ENCODE measurements at places on chromosomes 7 and 10. TPM values are rescaled to one million over a fixed set of nuclear protein-coding genes. Genes with fewer than 3 reads are reported as not detected.
A peak's percentile ranks its signal among the peaks of the same experiment; 100 is the strongest.

- DNase-seq, result no peak
- no peaks in the 10 kb centered on the region for H3K4me1 ChIP-seq
- H3K36me3 ChIP-seq, result no peaks in the 10 kb centered on the region
- no peak overlapping the region for H3K27ac ChIP-seq
- H3K4me3 ChIP-seq, result no peak overlapping the region
Measured at GRCh38 chr10:8136736-8137135, 82.2 kb downstream of the GATA3 start.

DNA sequence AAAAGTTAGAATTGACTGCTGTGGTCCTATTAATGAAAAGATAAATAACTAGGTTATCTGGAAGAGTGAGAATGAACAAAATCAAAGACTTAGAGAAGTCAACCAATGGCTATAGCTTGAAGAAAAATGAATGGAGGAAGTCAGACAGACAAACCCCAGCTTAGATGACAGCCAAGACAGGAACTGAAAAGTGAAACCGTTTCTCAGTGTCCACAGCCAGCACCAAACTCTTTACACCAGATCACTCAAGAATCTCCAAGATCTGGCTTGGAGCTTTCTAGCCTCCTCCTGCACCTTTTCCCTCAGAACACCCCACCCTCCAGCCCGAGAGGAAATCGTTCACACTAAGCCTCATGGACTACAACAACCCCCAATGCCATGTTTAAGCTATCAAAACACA is 167.0 kb downstream of the SFMBT2 start:
- no peak for DNase-seq
- peaks cover 11% of the 10 kb centered on the region for H3K4me1 ChIP-seq
- H3K4me3 ChIP-seq, result no peak overlapping the region
- no peak overlapping the region for H3K27ac ChIP-seq
- H3K27me3 ChIP-seq, result no peaks in the 10 kb centered on the region

CD36 gene
- 115 TPM for total RNA-seq

FAM180A gene
- 6.8 TPM for total RNA-seq

GRCh38 chr10:128432011-128432410 is 305.8 kb upstream of the MKI67 start:
- H3K27me3 ChIP-seq, result no peaks in the 10 kb centered on the region
- no peak overlapping the region for H3K4me3 ChIP-seq
- no peaks in the 10 kb centered on the region for H3K36me3 ChIP-seq
- H3K27ac ChIP-seq, result no peak overlapping the region
- no peaks in the 10 kb centered on the region for H3K4me1 ChIP-seq
- no peak for DNase-seq

- peak overlapping the region; percentile 19 for H3K4me3 ChIP-seq
- no peaks in the 10 kb centered on the region for H3K36me3 ChIP-seq
- no peak overlapping the region for H3K27ac ChIP-seq
- H3K27me3 ChIP-seq, result no peaks in the 10 kb centered on the region
- DNase-seq, result no peak
- H3K4me1 ChIP-seq, result peaks cover 11% of the 10 kb centered on the region
Measured at GRCh38 chr7:94297397-94297838, 97.3 kb upstream of the COL1A2 start.

- H3K36me3 ChIP-seq, result no peaks in the 10 kb centered on the region
- DNase-seq, result peak; percentile 77
- no peak overlapping the region for H3K4me3 ChIP-seq
- no peak overlapping the region for H3K27ac ChIP-seq
- no peaks in the 10 kb centered on the region for H3K27me3 ChIP-seq
Measured at GRCh38 chr7:27873981-27874957, 134.3 kb downstream of the TAX1BP1 start.

CLDN4 gene
- 103 TPM for total RNA-seq

CYP26A1 gene
- total RNA-seq, result not detected

- no peaks in the 10 kb centered on the region for H3K27me3 ChIP-seq
- peak; percentile 75 for DNase-seq
- no peaks in the 10 kb centered on the region for H3K36me3 ChIP-seq
- H3K4me1 ChIP-seq, result peaks cover 37% of the 10 kb centered on the region
- H3K27ac ChIP-seq, result peak overlapping the region; percentile 73
Measured at GRCh38 chr10:6050801-6051445, 11.2 kb downstream of the IL2RA start.

GRCh38 chr7:70215491-70215890 is 617.2 kb downstream of the AUTS2 start:
- H3K4me1 ChIP-seq, result no peaks in the 10 kb centered on the region
- no peak overlapping the region for H3K4me3 ChIP-seq
- no peak overlapping the region for H3K27ac ChIP-seq
- H3K27me3 ChIP-seq, result no peaks in the 10 kb centered on the region
- no peaks in the 10 kb centered on the region for H3K36me3 ChIP-seq

HOXA11 gene
- not detected for total RNA-seq

DNA sequence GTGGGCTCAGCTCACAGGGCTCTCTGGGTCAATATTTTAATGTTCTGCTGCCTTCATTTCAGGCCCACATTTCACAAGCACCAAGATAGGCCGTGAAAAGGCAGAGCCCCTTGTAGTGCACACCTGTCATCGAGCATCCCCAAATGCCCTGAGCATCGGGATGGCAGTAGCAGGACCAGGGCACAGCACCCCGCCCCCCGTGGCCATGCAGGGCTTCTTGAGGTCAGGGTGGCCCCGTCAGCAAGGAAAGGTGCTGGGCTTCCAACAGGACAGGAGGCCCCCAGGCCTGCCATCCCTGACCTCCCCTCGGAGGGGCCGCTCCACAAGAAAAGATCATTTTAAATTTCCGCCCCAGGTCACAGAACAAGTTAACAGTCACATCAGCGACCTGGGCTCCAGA is 2.9 kb upstream of the CNPY1 start:
- DNase-seq, result no peak
- H3K36me3 ChIP-seq, result no peaks in the 10 kb centered on the region
- no peak overlapping the region for H3K4me3 ChIP-seq
- H3K27me3 ChIP-seq, result no peaks in the 10 kb centered on the region

SEC31B gene
- total RNA-seq, result 18.2 TPM

DNA sequence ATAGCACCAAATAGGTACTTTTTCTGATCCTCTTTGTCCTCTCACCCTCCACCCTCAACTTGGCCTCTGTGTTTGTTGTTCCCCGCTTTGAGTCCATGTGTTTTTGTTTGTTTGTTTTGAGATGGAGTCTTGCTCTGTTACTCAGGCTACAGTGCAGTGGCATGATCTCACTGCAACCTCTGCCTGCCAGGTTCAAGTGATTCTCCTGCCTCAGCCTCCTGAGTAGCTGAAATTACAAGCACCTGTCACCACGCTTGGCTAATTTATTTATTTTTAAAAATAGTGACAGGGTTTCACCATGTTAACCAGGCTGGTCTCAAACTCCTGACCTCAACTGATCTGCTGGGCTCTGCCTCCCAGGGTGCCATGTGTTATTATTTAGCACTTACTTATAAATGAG is 5.3 kb downstream of the ZNF273 start:
- H3K27me3 ChIP-seq, result no peaks in the 10 kb centered on the region
- H3K27ac ChIP-seq, result no peak overlapping the region
- no peak for DNase-seq
- no peaks in the 10 kb centered on the region for H3K4me1 ChIP-seq
- no peak overlapping the region for H3K4me3 ChIP-seq

- no peaks in the 10 kb centered on the region for H3K36me3 ChIP-seq
- no peak overlapping the region for H3K27ac ChIP-seq
- peaks cover 7% of the 10 kb centered on the region for H3K4me1 ChIP-seq
- no peaks in the 10 kb centered on the region for H3K27me3 ChIP-seq
- H3K4me3 ChIP-seq, result no peak overlapping the region
Measured at GRCh38 chr10:44870031-44870430, 41.1 kb upstream of the TMEM72 start.

HOXA9 gene
- total RNA-seq, result 1.2 TPM

GRCh38 chr10:61640856-61641255 is 21.9 kb upstream of the CABCOCO1 start:
- H3K4me3 ChIP-seq, result no peak overlapping the region
- no peaks in the 10 kb centered on the region for H3K36me3 ChIP-seq
- no peak for DNase-seq
- H3K27ac ChIP-seq, result no peak overlapping the region

KLF14 gene
- not detected for total RNA-seq

GRCh38 chr7:68148440-68148839 is 1151.8 kb downstream of the TYW1 start:
- no peaks in the 10 kb centered on the region for H3K4me1 ChIP-seq
- H3K27me3 ChIP-seq, result peaks cover 4% of the 10 kb centered on the region
- H3K27ac ChIP-seq, result no peak overlapping the region

CHAT gene
- not detected for total RNA-seq

- no peaks in the 10 kb centered on the region for H3K4me1 ChIP-seq
- no peak overlapping the region for H3K4me3 ChIP-seq
- no peaks in the 10 kb centered on the region for H3K36me3 ChIP-seq
- no peak for DNase-seq
- no peaks in the 10 kb centered on the region for H3K27me3 ChIP-seq
Measured at GRCh38 chr7:2993868-2994267, 49.8 kb downstream of the CARD11 start.

- DNase-seq, result no peak
- H3K27ac ChIP-seq, result no peak overlapping the region
- H3K36me3 ChIP-seq, result peaks cover 44% of the 10 kb centered on the region
Measured at GRCh38 chr7:152131981-152132494, 106.6 kb downstream of the GALNT11 start.

- no peaks in the 10 kb centered on the region for H3K4me1 ChIP-seq
- no peak overlapping the region for H3K4me3 ChIP-seq
- no peaks in the 10 kb centered on the region for H3K36me3 ChIP-seq
- H3K27ac ChIP-seq, result no peak overlapping the region
Measured at GRCh38 chr10:123278445-123278844, 124.2 kb downstream of the BUB3 start.

- H3K4me1 ChIP-seq, result no peaks in the 10 kb centered on the region
- no peak overlapping the region for H3K27ac ChIP-seq
- H3K4me3 ChIP-seq, result no peak overlapping the region
Measured at GRCh38 chr10:86635402-86635801, 18.9 kb upstream of the OPN4 start.

DNA sequence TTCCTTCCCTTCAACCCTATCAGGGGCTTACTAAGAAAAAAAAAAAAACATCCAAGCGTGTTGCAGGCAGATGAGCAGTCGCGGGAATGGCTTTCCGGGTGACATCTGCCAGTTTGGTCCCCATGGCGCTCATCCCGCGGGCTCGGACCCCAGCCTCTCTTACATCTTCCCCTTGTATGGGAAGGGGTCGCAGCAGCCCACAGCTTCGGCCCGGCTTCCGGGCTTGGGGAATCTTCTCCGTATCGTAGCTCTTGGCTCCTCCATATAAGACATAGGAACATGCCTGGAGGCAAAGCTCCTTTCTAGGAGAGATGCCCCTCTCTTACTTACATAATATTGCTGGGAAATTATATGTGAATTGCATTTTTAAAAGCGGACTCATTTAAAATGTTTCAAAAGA is 99.5 kb downstream of the CUX1 start:
- DNase-seq, result peak; percentile 33
- no peak overlapping the region for H3K27ac ChIP-seq
- no peak overlapping the region for H3K4me3 ChIP-seq
- H3K27me3 ChIP-seq, result no peaks in the 10 kb centered on the region
- H3K4me1 ChIP-seq, result peaks cover 18% of the 10 kb centered on the region
- peaks cover 29% of the 10 kb centered on the region for H3K36me3 ChIP-seq

GRCh38 chr7:106018566-106019469 is 55.8 kb downstream of the CDHR3 start:
- no peaks in the 10 kb centered on the region for H3K36me3 ChIP-seq
- H3K27me3 ChIP-seq, result no peaks in the 10 kb centered on the region
- no peak for DNase-seq
- H3K4me1 ChIP-seq, result no peaks in the 10 kb centered on the region
- no peak overlapping the region for H3K4me3 ChIP-seq

SIRT1 gene
- total RNA-seq, result 23.4 TPM

PPP1R3A gene
- total RNA-seq, result not detected

GRCh38 chr7:16660702-16661464 is 14.9 kb downstream of the BZW2 start:
- peaks cover 8% of the 10 kb centered on the region for H3K4me1 ChIP-seq
- H3K27ac ChIP-seq, result no peak overlapping the region
- no peak for DNase-seq
- H3K36me3 ChIP-seq, result no peaks in the 10 kb centered on the region

DNA sequence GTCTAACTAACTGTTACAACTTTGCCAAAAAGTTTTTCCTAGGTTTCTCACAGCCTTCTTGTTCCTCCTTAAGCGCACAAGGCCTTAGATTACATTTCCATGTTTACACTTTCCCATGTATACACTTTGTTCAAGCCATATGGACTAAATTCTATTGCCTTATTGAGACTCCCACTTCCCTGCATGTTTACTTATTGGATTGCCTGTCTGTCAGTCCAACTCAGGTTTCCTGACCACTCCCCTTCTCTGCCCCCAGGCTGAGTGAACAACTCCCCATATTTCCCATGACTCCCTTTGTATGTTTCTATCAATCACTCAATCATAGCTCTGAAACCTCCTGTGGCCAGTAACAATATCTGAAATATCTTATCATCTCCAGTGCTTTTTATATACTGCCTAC is 43.0 kb downstream of the SLC25A40 start:
- H3K27ac ChIP-seq, result no peak overlapping the region
- H3K4me3 ChIP-seq, result no peak overlapping the region
- H3K4me1 ChIP-seq, result no peaks in the 10 kb centered on the region
- DNase-seq, result no peak

UBTD1 gene
- total RNA-seq, result 37.5 TPM

SNCG gene
- 17.2 TPM for total RNA-seq

CLRN3 gene
- not detected for total RNA-seq

PNLIP gene
- not detected for total RNA-seq

DNA sequence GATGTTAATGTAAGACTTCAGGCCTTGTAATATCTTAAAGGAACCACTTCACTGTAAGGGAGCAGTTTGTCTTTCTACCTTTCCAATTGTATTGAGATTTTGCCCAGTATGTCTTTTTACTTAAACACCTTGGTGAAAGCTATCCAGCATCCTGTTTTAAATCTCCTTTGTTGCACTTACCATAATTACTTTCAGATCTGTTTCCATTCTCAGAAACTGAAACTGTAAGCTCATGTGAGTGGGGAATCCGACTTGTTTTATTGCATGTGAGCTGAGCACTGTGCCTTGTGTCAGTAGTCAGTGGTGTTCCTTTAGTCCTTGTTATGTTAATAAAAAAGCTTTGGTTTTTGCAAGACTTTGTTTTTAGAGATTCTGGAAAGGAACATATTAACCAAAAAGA is 42.2 kb downstream of the BMPR1A start:
- no peak overlapping the region for H3K27ac ChIP-seq
- DNase-seq, result no peak
- no peak overlapping the region for H3K4me3 ChIP-seq
- no peaks in the 10 kb centered on the region for H3K36me3 ChIP-seq

TRIM50 gene
- 0.20 TPM for total RNA-seq
